ENCODE measurements at places on chromosomes 4 and X.

DNA sequence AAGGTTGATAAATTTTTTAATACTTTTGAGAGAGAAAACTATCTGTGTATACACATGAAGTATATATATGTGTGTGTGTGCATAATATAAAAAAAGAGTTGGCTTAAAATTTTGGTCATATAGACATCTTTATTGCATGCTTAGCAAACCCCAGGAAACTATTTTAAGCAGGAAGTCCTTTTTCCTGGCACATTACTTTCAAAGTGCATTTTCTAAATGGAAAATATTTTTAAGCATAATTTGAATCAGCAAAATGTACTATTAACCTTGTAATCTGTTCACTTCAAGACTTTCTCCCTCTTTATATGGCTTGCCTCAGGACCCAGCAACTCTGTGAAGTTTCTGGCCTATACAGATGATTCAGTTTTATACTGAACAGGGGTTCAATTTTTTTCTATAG is 106.3 kb downstream of the CDS1 start:
- no peak for DNase-seq

- DNase-seq: no peak
Observed at GRCh38 chrX:14267216-14267615, 237.5 kb upstream of the GEMIN8 start.

DNA sequence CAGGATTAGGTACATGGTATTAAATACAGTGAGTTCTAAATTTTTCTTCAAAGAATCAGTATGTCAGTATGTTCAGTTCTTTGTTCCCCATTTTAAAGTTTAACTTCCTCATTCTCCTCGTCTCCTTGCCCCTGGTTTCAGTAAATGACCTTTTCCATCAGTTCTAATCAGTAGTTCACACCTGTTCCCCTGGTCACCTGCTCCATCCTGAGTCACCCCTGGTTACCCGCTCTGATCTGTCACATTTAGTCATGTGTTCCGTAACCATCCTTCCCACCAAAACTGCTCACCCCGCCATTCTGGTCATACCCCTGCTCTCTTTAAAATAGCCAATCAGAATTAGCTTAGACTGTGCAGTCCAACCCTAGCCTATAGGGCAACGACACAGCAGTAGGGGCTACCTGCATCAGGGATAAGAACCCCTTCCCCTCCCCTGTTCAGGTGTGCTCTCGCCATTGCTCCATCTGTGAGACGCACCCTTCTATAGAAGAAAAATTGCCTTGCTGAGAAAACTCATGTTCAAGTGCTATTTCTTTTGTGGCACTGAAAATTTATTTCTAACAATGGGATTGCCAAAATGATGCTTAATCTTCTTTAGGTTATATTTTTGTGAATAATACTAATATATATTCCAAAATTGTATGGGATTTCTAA is 181.3 kb downstream of the OR13H1 start:
- DNase-seq: no peak

- DNase-seq: no peak
Observed at GRCh38 chr4:10196191-10196590, 79.6 kb upstream of the WDR1 start.

GRCh38 chrX:45622538-45622937 is 421.9 kb upstream of the DIPK2B start:
- DNase-seq: no peak

- DNase-seq: no peak
Observed at GRCh38 chrX:2954541-2954940, 25.4 kb upstream of the ARSD start.

DNA sequence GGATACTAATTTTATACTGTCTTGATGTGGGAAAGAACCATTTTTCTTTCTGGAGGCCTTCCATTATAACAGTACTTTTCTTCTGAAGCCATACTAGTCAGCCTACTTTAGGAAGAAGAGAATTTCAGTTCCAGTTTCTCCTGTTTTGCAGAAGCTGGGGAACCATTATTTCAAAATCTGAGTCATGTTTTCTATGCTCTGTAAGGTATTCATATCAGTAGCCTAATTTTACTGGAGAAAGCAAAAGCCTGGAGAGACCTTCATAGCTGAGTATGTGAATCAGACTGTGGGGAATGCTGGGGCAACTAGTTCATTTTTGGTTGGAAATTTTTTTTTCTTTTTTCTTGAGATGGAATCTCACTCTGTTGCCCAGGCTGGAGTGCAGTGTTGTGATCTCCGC is 22.4 kb downstream of the AFF1 start:
- DNase-seq: no peak

DNA sequence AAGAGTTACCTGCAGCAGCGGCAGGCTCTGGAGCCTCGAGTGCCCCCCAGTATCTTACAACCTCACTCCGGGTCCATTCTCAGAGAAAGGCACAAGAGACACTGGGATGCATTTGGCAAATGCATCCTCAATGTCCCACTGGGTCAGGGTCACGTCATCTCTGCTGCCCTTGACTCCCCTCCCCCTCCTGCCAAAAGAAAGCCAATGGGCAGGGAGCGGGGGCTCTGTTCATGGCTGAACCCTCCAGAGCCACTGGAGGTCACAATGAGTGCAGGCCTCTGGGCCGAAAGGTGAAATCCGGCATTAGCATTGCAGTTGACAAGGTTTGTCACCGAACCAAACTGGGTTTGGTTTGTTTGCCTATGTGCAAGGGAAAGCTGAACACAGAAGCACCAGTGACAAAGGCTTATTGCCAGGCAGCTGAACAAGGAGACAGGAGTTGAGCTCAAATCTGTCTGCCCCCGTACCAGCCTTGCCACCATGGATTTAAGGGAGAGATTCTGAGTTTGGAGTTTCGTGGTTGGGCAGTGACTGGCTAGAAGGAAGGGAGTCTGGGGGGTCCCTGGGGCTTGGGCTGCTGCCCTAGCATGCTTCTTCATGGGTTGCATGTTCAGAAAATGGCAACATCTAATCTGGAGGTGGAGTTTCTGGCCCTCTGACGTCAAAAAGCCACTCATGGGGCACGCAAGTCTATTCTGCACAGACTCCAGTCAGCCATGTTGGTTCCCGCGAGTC is 64.3 kb downstream of the HTRA3 start:
- DNase-seq: no peak

DNA sequence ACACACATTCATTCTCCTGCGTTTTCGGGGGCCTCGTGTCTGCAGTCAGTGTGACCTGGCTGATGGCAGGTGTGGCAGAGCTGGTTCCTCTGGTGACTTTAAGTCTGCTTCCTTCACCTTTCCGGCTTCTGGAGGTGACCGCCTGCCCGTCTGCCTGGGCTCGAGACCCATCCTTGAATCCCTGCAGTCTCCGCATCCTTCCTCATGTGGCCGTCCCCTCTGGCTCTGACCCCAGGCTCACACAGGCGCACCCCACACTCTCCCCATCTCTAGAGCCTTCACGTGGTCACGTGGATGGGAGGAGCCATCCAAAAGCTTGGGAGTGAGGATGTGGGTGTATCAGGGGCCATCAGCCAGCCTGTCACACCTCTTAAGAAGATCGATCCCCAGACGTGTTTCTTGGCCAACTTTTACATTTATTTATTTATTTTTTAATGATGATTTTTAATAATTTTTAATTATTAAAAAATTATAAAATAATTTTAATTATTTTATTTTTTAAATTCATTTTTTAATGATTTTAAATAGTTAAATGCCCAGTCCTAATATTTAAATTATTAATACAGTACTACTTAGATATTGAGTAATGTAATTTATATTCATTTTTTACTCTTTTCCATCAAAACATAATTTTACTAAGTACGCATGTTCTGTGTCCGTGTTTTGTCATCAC is 20.9 kb downstream of the RGS12 start:
- DNase-seq: no peak

DNA sequence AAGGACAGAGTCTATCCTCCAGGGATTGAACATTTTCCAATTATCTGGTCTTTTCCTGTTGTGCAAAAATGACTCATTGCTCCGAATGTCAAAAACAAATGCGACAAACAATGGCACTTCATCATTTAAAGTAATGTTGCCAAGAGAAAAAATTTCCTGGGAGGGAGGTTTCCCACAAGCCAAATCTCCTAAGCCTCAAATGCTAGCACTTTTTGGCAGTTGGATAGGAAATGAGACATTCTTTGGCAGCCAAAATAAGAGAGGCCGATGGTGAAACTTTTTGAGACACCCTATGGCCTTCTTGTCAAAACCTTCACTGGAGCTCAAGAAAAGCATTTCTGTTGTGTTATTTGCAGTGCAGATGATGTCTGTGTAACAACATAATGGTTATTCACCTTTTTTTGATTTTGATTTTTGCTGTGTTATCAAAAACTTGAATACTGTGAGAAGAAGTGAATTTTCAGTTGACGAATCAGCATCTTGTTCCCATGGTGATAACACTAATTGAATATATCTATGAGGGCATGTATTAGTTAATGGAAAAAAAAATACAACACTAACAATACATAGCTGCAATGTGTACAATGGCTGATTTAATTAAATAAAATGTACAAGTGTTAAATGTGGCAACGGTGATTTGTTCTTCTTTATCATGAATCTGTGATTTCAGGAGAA is 333.8 kb downstream of the ANK2 start:
- DNase-seq: no peak

- DNase-seq: no peak
Observed at GRCh38 chr4:7559741-7560395, 125.1 kb upstream of the PSAPL1 start.

DNA sequence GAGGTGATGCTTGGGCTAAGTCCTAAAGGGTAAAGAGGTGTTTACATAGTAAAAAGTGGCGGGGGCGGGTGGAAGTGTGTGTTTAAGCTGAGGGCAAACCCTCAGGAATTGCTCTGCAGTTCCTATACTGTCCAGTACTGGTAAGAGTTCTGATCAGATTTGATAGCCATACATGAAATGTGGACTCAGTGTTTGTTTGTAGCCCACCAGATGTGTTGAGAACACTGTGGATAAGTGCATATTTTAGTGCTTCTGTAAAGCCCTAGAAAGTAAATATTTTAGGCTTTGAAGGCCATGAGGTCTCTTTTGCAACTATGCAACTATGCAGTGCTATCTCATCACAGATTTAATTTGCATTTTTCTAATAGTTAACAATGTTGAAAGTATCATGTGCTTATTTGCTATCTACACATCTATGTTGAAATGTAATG is 80.7 kb upstream of the EOLA2 start:
- no peak for DNase-seq

DNA sequence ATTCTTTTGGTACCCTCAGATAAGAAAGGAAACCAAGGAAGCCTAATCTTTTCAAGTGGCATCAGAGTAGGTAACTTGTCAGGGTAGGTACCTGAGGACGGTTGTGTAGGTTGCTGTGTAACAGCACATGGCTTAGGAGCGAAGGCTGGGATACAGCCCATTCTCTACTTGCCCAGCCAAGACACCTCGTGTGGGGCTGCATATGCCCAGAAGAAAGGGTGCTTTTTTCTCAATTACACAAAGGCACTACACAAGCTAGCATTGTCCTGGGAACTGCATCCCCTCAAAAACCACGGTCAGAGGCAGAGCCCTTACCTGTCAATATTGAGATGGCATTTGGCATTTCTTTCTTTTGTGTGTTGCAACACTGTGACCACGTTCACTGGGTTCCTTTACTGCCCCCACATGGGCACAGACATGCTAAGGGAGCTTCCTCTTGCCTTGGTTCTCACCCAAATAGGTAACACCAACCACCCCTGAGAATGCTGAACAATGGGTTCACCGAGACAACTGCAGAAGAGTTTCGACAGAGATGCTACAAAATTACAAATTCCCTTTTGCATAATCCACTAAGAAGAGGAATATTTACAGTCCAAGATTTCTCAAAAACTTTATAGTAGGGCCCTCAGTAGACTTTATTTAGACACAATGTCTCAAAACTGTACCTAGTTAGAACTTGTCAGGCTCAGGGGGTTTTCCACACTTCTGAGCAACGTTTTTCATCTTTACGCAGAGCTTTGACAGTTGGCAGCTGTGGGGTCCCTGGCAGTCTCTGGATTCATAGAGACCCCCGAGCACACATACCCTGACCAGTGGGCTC is 35.8 kb upstream of the TNIP3 start:
- no peak for DNase-seq

- no peak for DNase-seq
Observed at GRCh38 chr4:122826079-122826527, 528 bp upstream of the FGF2 start.

DNA sequence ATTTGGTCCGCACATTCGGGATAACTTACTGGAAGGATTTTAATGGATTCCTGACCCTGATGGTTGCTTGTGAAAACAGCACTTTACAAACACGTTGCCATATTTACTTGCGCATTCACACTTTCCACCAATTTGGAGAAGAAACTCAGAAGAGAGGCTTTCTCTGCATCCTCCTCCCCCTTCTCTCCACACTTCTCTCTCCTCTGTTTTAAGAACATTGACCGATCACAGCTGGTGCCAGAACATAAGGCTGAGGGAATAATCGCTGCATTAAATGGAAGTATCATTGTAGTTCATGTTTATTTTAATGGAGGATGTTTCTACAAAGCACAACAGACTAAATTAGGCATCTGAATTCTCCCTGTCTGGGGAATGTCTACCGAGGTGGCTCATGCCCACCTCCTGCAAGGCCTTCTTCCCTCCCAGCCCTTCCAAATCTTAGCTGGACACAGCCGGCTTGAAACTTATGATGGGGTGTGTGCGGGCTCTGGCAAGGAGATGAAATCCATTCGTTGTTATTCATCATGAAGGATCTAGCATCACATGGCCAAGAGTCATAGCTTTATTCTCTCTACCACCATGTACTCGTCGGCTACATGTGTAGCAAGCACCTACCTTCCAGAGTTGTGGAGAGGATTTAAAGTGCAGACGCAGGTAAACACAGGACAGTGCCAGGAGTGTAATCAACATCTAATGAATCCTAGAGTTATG is 204.1 kb downstream of the LDB2 start:
- DNase-seq: no peak

DNA sequence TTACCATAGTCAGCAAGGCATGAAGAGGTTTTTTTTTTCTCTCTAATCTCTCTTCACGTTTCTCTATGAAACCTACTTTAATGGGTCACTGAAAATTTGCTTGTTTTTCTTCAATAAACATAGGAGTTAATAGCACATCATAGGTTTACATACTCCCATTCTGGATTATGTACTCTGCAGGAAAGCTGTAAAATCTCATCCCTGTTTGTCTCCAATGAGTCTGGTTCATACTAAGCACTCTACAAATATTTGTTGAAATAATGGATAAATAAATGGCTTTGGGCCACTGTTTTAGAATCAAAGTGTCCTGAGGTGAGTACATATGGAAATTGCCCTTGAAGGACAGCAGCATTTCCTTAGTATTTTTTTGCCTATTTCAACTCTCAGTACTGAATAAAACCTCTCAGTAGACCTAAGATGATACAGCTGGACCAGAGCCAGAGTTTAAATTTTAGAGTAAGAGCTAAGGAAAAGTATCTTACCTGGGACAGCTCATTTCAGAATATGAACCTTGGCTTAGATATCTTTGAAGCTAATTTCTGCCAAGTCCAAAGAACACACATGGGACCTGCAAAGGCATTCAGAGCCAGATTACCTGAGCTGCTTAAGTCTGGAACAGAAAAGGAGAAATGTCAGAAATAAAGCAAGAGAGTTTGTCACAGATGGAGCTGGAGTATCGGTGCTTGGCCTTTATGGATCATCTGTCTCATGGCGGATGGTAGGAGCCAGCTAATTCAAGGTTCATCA is 34.4 kb downstream of the PF4 start:
- no peak for DNase-seq

DNA sequence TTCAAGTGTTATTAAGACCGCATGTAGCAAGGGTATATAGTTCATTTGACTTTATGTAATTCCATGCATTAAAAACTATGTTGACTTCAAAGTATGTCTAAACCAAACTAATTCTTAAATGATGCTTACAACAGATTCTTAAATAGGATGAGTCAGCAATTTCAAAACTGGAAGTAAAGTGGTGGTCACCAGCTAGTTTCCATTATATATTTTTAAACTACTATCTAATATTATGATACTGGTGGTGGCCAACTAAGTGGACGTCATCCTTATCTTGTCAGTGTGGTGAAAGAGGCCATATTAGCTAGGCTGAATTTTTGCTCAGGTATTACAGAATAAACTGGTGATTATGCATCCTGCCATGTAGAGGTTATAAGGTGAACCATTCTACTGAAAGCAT is 1.2 kb downstream of the IL15 start:
- DNase-seq: no peak
